ENCODE measurements at places on chromosomes 5 and 9. TPM values are rescaled to one million over a fixed set of nuclear protein-coding genes. Genes with fewer than 3 reads are reported as not detected.

CYFIP2 gene
- 29.3 TPM for total RNA-seq

KIAA1191 gene
- 164 TPM for total RNA-seq

CTNND2 gene
- 6.5 TPM for total RNA-seq

TMEM215 gene
- total RNA-seq: not detected

PCDHA9 gene
- total RNA-seq: 2.6 TPM

CORO2A gene
- total RNA-seq: 23.4 TPM

C5orf52 gene
- not detected for total RNA-seq

CSF2 gene
- not detected for total RNA-seq

ANXA1 gene
- 8.9 TPM for total RNA-seq

FRRS1L gene
- 1.6 TPM for total RNA-seq

SLCO6A1 gene
- 1.3 TPM for total RNA-seq

MCTP1 gene
- 0.71 TPM for total RNA-seq

RFESD gene
- 7.1 TPM for total RNA-seq

WDR31 gene
- total RNA-seq: 9.0 TPM

CENPK gene
- 22.8 TPM for total RNA-seq

PCDH12 gene
- total RNA-seq: not detected

PTGS1 gene
- total RNA-seq: 1.1 TPM

CCNJL gene
- 10.4 TPM for total RNA-seq

JAKMIP2 gene
- 7.1 TPM for total RNA-seq

GRCh38 chr9:29730163-29730562 is 2156.9 kb upstream of the C9orf72 start:
- peak; percentile 49 for DNase-seq

GRCh38 chr5:9622971-9623421 is 7.2 kb downstream of the TAS2R1 start:
- no peak for DNase-seq

GRCh38 chr5:107090506-107090905 is 580.2 kb downstream of the EFNA5 start:
- no peak for DNase-seq

DNA sequence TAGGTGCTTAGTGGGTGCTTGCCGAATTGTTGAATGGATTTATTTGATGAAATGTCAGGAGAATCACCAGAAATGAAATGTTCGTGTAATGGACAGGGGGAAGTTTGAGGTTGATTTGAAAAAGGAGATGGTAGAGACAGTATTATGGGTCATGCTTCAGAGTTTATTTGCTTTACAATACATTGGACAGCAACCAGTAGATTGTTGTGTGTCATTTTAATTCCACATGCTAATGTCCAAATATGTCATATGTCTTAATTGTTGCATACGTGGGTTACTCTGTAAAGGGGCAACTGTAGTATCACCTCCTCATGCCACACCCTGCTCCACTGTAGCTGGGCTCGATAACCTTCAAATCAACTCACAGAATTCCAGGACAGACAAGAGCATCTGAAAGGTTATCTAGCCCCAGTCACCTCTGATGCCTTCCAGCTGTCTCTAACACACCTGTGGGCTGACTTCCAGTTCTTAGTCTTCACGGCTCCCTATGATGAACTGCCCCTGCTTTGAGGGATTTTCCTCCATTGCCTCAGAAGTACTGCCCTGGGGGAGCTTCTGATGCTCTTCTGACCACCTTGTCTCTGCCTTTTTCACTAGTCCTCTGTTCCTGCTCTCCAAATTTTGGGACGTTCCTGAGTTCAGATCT is 1.7 kb downstream of the PDCD1LG2 start:
- no peak for DNase-seq

DNA sequence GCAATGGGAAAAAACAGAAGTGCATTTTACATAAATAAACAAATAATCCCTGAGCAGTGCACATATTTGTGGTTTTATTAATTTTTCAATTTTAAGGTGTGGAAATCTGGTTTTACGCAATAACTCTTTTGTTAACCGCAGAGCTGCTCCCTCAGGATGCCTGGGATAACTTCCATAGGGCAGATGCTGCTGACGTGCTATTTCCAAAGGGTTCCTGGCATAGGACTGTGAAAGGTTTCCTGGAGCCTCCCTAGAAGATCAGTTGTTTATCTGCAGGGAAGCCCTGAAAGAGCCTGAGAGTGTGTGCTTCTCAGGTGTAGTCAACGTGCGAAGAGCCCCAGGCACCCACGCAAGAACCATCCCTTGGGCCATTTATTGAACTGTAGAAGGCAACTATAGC is 443.5 kb downstream of the PLK2 start:
- DNase-seq: no peak

GRCh38 chr9:133371261-133371711 is 4.6 kb downstream of the SURF4 start:
- no peak for DNase-seq

- DNase-seq: no peak
Observed at GRCh38 chr5:119322948-119323537, 32.8 kb upstream of the TNFAIP8 start.

- DNase-seq: no peak
Observed at GRCh38 chr5:3604501-3604900, 8.9 kb downstream of the IRX1 start.

- no peak for DNase-seq
Observed at GRCh38 chr5:1378096-1378495, 33.2 kb upstream of the CLPTM1L start.

DNA sequence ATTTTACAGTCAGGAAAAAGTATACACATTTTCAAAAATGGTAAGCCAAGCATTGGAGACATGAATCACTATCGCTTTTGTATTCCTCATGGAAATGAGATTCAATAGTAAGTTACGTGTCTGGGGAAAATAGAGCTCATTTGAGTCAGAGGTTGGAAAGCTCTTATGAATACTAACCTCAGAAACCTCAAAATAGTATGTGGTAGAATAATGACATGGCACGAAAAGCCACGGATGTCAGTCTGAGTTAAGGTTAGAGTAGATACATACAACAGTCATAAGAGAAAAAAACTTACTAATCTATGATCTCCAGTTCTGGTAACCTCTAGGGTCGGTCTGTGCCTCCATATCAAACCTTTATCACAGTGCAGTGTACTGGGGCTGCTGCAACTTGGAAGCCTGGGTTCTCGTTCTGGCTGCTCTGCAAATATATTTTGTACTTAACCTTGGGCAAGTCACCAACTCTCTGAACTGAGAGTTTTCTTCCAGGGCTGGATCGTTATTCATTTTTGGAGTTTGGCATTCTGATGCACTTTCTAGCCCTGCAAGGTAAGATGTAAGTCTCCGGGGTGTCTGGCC is 31.8 kb downstream of the MAP1B start:
- no peak for DNase-seq

- no peak for DNase-seq
Observed at GRCh38 chr9:132194508-132194907, 32.6 kb downstream of the NTNG2 start.

DNA sequence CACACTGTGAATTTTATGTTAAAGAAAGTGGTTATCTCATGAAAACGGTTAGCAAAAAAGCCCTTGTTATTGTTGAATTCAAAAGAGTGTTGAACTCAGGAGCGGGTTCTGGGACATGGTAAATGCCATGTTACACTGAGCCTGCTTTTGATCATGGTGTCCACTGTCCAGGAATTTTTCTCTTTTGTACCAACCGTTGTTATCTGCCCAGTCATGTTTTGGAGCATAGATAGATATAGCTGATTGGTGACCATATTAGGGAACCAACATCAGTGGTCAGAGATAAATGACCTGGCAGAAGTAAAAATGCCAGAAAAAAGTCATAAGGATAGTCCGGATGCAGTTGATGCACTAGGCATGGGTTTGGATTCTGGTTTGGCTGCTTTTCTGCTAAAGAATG is 29.3 kb downstream of the DOCK2 start:
- no peak for DNase-seq

DNA sequence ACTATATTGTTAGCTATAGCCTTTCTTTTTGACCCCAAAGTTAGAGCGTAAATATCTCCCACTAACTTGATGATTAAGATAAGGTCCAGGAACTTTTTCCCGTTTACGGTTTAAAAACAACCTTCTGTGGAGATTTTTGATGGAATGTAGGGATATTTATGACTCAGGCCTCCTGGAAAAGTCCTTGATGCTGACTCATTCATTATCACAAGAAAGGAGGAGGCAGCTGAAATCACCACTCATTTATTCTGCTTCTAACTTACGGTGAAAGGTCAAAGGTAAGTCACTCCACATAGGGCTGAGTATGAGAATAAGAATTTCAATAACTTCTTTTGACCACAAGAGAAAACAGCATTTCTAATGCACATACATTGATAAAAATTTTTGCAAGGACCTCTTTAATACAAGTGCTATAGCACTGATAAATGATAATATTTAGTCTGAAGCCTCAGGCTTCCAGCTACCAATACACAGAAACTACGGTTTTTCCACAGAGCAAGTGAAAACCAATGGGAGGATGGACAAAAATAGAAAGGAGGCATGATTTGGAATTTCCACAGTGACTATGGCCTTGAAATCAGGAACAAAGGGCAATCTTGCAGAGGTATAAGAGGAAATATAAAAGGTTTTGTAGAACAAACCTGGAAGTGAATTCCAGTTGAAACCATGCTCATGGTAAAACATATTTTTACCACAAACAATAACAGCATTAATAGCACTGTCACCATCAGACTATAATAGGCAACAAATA is 146.5 kb downstream of the PPP2R2B start:
- DNase-seq: no peak

GRCh38 chr9:17328331-17328730 is 193.5 kb downstream of the CNTLN start:
- DNase-seq: no peak

- DNase-seq: no peak
Observed at GRCh38 chr9:6802926-6803325, 45.2 kb downstream of the KDM4C start.

- no peak for DNase-seq
Observed at GRCh38 chr9:93022066-93022465, 36.4 kb upstream of the SUSD3 start.

GRCh38 chr5:127061956-127062355 is 11.3 kb downstream of the C5orf63 start:
- no peak for DNase-seq

DNA sequence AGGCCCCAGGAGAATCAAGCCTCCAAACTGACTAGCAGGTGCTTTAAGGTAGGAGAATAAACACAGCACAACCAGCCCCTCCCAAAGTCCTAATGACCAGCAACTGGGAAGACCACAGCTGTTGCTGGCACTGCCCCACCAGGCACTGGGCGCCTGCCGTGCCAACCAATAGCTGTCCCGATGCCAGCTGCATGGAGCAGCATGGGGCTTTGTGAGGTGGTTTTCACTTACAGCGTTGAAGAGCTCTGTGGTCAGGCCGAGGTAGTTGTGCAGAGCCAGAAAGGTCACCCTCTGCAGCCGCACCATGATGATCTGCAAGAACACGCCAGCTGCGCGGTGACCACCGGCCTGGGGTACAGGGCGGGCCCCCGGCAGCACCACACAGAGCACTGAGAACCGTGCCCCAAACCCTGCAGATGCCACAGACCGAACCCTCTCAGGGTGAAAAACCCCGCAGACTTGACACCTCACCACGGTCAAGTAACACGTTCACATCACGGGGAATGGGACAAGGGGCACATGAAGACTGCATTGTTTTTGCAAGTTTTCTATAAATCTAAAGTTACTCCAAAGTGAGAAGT is 28.7 kb downstream of the PNPLA7 start:
- DNase-seq: no peak

- no peak for DNase-seq
Observed at GRCh38 chr9:12595400-12595799, 97.8 kb upstream of the TYRP1 start.

All from endodermal cell (in vitro differentiated cells).